ENCODE measurements at places on chromosomes 3 and 15.

DNA sequence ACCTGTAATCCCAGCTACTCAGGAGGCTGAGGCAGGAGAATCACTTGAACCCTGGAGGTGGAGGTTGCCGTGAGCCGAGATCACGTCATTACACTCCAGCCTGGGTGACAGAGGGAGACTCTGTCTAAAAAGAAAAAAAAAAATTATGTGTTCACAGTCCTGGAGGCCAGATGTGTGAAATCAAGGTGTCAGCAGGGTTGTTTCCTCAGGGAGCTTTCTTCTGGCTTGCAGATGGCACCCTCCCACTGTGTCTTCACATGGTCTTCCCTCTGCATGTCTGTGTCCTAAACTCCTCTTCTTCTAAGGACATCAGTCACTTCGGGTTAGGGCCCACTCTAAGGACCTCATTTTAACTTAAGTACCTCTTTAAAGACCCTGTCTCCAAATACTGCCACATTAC, 56.1 kb upstream of the UBE2E1 start:
- no peak for DNase-seq

- DNase-seq = no peak
Observed at GRCh38 chr15:66714543-66714981, 12.5 kb downstream of the SMAD6 start.

- DNase-seq = no peak
Observed at GRCh38 chr3:43484926-43485488, 136.8 kb downstream of the ANO10 start.

DNA sequence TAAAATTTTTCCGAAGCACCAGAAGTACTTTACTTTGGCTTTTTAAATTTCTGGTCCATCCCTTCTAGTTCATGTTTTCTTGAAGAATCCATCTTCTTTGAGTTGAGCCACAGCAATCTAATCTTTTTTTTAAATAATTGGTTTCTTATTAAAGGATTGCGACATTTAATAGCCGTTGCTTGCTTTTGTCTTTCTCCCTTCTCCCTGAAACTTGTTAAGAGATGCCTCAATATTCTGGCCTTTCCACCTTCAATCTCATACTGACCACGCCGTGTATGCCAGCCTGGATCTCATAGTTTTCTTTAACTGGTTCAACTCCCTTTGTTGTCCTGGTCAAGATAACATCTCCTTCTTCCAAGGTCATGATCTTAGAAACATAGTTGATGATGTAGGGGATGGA, 18.4 kb upstream of the RPLP1 start:
- no peak for DNase-seq

DNA sequence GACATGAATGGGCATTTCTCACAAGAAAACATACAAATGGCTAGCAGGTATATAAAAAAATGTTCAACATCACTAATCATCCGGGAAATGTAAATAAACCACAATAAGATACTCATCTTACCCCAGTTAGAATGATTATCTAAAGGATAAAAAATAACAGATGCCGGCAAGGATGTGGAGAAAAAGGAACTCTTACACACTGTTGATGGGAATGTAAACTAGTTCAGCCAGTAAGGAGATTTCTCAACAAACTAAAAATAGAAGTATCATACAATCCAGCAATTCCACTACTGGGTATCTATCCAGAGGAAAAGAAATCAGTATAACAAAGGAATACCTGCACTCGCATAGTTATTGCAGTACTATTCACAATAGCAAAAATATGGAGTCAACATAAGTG, 124.2 kb downstream of the SATB1 start:
- DNase-seq = no peak

DNA sequence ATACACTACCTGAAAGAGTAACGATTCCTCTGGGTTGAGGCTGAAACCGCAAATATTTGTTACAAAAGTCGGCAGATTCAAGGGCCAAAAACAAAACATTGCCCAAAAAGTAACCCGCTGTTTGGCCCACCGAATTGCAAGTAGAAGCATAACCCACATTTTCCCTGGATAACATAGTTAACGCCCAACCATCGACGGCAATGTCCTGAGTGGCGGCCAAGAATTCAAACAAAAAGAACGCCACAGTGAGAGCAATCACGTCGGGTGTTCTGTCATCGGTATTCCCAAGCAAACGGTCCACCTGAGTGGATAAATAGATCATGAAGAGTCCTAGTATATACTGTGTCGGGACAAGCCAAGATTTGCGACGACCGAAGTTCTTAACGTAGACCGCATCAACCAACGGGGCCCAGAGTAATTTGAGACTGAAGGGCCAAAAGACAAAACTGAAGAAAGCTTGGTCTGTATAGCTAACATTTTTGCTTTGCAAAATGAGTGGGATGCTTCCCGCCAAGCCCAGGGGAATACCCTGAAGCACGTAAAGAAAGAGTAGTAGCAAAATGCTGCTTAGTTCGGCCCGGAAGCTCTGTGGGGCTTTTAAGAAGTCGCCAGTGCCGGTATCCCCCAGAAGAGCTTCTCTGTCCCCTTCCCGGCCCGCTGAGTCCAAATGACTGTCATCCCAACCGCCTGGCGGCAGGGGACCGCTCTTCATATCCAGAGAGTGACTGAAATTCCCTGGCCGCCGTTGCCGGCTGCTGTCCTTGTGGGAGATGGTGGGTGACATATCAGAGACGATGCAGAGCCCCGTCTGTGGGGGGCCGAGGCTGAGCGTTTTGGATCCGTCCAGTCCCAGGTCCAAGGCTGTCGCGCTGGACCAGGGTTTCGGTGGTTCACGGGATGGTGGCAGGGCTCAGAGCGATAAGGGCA, 750 bp downstream of the SLC33A1 start:
- peak; percentile 47 for DNase-seq

GRCh38 chr3:171088964-171089754, 62.6 kb upstream of the SLC2A2 start:
- no peak for DNase-seq

Measured in NCI-H524 (cell line).